ENCODE measurements at places on chromosomes 2 and 18.

- DNase-seq: no peak
Observed at GRCh38 chr2:151260573-151261230, 961 bp downstream of the RBM43 start.

DNA sequence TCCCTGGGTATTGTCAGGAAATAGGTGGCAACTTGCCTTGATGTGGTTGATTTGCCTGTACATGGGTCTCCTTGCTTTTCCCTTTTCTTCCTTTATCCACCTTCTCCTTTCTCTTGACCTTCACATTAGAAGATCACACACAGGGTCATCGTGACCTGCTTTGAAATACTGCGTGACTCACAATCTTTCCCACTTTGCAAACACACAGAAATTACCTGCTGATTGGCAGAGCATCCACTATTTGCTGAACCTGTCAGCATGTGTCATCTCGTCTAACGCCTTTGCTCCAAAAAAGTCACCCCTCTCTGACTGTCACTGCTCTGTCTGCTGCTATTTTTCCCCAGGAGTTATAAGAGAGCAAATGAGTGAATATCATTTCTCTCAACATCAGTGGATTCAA is 60.8 kb downstream of the MYO3B start:
- no peak for DNase-seq

DNA sequence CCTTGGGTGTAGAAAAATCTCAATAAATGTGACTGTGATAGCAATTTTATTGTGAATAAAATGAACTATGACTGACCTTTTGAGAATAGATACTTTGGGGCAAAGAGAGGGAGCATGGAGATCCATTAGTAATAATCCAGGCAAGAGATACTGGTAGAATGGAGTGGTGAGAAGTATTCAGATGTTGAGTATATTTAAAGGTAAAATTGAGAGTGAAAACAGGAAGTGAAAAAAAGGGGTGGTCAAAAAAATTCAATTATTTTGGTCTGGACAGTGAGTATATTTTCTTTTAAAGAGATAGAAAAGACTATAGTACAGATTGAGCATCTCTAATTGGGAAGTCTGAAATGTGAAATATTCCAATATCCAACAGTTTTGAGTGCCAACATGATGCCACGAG is 1515.6 kb upstream of the NXPH2 start:
- no peak for DNase-seq

DNA sequence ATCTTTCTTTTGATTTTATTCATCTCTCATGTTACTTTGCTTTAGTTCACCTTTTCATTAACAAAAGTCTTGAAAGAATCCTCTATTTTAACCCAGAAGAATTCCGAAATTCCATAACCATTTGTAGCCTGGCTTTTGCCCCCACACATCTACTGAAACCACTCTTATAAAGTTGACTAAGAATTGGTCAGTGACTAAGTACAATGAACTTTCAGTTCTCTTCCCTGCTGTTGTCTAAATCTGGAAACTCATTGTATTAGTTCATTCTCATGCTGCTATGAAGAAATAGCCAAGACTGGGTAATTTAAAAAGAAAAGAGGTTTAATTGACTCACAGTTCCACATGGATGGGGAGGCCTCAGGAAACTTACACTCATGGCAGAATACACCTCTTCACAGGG is 49.9 kb upstream of the PNPT1 start:
- DNase-seq: no peak

DNA sequence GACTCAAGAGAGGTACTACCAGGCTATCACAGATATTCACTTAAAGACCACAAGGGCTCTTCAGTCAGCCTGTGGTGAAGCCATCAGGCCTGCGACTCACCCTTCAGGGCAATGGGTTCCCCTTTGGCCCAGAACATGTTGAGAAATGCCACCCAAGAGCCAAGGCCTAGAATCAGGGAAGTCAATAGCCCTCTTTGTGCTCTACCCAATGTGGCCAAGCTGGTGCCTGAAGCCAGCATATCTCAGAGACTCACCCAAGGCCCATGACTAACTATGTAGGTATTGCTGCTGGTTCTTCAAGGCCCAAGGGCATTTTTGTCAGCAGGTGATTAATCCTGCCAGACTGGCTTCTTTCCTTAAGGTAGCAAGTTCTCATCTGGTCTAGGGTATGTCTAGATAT is 338.9 kb upstream of the SETBP1 start:
- DNase-seq: no peak

DNA sequence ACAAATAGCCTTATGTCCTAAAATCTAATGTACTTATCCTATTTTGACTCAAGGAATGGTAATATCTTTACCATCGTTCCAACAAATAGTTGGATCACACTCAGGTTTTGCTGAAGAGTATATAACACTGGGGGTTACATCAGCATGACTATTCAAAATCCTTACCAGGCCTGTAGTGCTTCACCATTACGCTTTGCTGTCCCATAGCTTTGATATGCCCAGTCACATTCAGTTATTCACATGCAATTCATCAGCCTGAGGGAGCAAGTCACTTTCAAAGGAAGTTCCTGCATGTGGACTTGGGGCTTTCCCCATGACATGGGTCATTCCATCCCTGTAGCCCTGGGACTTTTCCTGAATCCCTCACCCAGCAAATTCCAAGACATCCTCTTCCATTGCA is 39.6 kb downstream of the FTCDNL1 start:
- DNase-seq: no peak

DNA sequence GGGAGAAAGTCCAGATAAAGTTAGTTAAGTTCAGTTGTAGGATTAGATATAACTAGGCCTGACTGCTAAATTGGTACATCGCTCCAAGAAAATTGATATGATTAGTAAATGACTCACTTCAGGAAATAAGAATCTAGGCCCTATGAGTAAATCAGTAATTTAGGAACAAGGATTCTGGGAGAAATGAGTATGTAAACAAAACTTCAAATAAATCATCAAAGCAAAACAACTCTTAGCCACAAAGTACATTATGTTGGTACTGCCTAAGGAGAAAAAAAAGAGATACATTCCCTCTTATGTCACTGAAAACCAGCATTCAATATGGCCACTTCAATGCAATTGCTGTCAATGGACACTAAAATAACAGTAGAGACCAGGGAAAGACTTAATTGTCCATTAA is 529.1 kb downstream of the ZNF804A start:
- no peak for DNase-seq

GRCh38 chr2:161063946-161064306 is 96.3 kb upstream of the TANK start:
- DNase-seq: no peak

- no peak for DNase-seq
Observed at GRCh38 chr2:237892984-237893595, 33.7 kb downstream of the RAMP1 start.

- DNase-seq: no peak
Observed at GRCh38 chr2:240833724-240834285, 13.8 kb upstream of the KIF1A start.

DNA sequence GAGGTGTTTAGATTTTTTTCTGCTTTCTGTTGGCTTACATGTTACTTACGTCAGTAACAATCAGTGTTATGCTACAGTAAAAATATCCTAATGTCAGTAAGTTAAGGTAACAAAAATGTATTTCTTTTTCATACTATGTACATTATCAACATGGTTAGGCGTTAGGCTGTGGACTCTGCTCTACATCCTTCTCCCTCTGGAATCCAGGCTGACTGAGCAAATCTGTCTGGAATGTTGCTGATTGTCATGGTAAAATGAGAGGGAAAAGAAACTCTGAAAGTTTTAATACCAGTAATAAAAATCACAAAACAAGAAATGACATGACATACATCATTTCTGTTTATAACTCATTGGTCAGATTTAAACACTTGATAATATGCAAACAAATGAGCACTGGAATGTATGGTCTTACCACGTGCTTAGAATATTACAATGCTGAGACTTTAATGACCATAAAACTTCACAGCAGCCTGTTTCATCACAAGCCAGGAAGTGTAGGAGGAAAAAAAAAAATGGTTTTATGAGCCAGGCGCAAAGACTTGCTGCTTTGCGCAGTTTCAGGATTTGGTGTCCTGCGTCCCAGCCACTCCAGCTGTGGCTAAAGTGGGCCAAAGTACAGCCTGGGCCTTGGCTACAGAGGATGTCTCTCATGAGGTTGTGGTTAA is 252.4 kb downstream of the FSIP2 start:
- no peak for DNase-seq

GRCh38 chr18:79613186-79613931 is 66.2 kb upstream of the CTDP1 start:
- DNase-seq: no peak

GRCh38 chr2:98378196-98378595 is 31.9 kb downstream of the CNGA3 start:
- DNase-seq: no peak

DNA sequence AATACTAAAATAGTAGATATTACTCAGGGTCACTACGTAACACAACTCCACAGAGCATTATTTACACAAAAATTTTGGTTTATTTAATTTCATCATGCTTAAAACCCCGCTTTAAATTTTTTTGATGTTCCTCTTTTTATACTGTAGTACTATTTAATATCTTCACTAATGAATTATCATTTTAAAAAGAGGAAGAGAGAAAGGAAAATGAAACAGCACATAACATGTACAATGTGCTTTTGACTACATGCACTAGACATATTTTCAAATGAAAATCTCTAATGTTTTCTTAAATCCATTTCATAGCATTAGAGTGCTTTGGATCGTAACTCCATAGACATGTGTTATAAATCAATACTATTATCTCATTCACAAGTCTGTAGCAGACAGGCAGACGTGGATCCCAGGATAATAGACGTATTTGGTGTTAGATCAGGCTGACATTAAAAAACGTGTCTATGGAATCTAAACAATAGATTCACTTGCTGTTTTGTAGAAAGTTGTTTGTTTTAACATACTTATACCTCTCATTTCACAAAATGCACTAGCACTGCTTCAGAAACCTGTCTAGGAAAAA is 897.0 kb downstream of the CPS1 start:
- DNase-seq: no peak

- DNase-seq: no peak
Observed at GRCh38 chr18:12048827-12049175, 44.8 kb upstream of the ANKRD62 start.

- DNase-seq: no peak
Observed at GRCh38 chr2:240892356-240892755, 3.6 kb downstream of the MAB21L4 start.

- DNase-seq: no peak
Observed at GRCh38 chr18:10131460-10132395, 217.9 kb downstream of the VAPA start.

DNA sequence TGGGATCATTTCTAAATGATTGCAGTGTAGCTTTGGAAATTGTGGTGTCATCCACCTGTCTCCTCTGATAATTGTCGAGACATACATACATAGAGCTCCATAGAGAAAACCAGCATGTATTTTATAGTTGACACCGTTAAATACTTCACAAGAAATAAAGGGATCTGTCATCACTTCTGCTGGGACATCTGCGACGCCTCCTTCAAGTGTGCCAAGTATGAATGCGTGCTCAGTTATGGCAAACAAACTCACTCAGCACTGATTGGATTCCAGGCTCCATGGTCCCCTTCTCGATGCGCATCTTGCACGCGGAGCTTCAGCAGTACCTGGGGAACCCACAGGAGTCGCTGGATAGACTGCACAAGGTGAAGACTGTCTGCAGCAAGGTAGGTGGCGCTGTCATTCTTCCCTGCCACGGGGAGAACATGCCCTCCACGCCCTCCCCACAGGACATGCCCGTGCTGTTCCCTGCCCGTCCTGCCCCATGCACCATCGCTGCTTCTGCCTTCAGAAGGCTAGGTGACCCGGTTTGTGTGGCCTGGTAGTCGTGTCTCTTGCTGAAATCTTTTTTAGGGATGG is 64.1 kb downstream of the TRAPPC12 start:
- no peak for DNase-seq

DNA sequence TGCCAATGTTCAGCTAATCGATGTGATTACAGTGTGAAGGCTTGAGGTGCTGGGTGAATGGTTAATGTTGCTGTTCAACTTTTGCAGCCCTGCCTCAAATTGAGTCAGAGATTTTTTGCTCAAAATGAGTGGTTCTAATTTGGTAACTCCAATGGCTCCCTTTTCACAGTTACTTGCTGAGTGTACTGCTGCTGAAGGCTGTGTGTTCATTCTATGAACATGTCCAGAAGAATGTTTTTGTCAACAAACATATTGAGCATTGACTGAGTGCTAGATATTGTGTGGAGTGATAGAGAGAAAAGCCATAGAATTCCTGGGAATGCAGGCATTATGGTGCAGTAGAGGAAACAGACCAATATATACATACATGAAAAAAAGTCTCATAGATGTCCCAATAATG is 39.0 kb upstream of the TCF4 start:
- DNase-seq: no peak

DNA sequence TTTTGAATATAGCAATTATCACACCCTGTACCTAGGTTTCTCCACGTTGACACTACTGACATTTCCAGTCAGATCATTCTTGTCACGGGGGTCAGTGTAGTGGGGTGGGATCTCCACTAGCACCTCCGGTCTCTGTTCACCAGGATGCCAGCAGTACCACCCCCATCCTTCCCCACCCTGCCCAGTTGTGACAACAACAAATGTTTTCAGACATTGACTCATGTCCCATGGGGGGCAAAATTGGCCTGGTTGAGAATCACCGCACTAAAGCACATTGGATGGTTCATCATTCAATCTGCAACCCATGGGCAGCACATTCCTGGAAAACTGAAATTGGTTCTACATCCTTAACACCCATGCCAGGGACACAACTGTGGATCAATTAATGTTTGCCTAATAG is 32.3 kb downstream of the FEZ2 start:
- DNase-seq: no peak

DNA sequence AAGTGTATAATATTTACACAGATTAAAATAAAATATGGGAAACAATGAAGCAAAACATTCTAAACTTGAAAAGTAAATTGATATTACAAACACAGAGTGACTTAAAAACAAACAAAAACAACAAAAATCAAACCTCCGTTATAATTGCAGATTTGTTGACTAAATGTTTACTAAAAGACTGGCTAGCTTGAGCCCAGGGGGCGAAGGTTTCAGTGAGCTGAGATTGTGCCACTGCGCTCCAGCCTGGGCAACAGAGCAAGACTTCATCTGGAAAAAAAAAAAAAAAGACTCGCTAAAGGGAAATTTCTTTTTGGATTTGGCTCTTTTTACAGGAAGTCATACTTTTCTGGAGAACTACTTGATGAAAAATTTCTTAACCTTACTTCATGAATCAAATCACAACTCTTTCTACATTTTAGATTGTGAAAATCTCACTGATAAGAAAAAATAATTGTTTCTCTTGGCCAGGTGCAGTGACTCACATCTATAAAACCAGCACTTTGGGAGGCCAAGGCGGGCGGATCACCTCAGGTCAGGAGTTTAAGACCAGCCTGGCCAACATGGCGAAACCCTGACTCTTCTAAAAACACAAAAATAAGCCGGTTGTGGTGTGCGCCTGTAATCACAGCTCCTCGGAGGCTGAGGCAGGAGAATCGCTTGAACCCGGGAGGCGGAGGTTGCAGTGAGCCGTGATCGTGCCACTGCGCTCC is 9.7 kb downstream of the TFPI start:
- no peak for DNase-seq

DNA sequence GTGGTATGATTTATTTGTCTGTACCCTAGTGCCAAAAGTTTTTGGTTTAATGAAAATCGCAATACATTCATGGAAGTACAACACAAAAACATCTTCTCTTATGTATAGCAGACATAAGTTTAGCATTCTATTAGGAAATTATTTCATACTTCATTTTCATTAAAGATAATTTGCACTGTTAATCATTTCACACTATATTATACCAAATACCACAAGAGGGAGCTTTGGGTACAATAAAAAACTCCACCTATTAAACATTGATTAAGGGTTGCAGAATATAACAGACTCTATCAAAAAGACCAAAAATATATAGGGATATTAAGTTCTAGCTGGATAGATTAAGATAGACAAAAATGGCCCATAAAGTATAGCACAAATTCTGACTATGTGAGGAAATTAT is 79.0 kb downstream of the SLC66A3 start:
- DNase-seq: no peak

Measured in activated CD4-positive, alpha-beta T cell treated with anti-CD3 and anti-CD28 coated beads, Interleukin-2, amount 50 U/mL, for 48 hours (primary cell).